ENCODE measurements at places on chromosomes 6 and 20.

GRCh38 chr20:61514018-61514365 is 261.9 kb downstream of the CDH4 start:
- DNase-seq = no peak

DNA sequence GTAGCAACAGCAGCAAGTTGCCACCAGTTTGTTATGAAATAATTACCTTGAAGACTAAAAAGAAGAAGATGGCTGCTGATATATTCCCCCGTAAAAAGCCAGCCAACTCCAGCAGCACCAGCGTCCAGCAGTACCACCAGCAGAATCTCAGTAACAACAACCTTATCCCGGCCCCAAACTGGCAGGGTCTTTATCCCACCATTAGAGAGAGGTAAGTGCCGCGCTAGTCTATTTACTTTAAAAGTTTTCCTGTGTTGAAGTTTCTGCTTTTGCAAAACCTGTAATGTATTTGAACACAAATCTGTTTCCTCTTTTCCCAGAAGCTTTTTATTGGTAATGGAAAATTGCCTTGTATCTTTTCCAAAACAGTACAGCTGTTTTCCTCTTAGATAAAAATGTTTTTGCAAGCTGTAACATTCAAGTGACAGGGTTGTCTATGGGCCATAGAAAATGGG is 725 bp downstream of the BTBD3 start:
- no peak for DNase-seq

GRCh38 chr6:121439475-121439874 is 4.0 kb downstream of the GJA1 start:
- DNase-seq = no peak

- no peak for DNase-seq
These were observed 1.3 kb upstream of the RAMACL start for GRCh38 chr6:166587631-166588413.

DNA sequence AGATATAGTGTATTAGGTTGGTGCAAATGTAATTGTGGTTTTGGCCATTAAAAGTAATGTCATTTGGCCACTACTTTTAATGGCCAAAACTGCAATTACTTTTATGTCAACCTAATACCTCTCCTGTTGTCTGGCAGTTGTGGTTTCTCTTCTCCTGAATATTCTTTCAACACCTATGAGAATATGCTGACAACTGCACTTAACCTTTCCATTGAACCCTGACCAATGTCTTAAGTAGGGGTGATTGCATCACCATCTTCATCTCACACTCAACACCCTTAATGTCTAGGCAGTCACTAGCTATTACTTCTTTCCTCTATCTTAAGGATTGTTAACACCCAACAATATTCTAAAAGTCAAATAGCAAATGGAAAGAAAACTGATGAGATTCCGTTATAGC is 200.5 kb upstream of the HSF2 start:
- DNase-seq = no peak

DNA sequence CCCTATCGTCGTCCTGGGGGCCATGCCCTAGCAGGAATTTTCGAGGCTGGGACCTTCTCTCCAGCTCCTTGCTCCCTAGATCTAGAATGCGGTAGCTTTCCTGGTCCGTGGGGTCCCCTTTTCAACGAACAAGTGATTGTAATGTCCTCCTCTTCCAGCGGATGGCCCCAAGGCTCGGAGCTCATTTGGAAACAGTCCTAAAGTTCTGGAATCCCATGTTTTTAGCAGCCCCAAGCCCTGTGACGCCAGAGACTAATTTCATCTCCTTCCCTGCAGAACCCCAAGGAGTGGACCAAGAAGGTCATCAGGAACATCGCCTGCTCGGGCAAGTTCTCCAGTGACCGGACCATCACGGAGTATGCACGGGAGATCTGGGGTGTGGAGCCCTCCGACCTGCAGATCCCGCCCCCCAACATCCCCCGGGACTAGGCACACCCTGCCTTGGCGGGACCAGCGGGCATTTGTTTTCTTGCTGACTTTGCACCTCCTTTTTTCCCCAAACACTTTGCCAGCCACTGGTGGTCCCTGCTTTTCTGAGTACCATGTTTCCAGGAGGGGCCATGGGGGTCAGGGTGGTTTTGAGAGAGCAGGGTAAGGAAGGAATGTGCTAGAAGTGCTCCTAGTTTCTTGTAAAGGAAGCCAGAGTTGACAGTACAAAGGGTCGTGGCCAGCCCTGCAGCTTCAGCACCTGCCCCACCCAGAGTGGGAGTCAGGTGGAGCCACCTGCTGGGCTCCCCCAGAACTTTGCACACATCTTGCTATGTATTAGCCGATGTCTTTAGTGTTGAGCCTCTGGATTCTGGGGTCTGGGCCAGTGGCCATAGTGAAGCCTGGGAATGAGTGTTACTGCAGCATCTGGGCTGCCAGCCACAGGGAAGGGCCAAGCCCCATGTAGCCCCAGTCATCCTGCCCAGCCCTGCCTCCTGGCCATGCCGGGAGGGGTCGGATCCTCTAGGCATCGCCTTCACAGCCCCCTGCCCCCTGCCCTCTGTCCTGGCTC is 48.5 kb downstream of the PYGB start:
- no peak for DNase-seq

GRCh38 chr20:17507531-17507930 is 23.6 kb downstream of the BFSP1 start:
- DNase-seq = no peak

DNA sequence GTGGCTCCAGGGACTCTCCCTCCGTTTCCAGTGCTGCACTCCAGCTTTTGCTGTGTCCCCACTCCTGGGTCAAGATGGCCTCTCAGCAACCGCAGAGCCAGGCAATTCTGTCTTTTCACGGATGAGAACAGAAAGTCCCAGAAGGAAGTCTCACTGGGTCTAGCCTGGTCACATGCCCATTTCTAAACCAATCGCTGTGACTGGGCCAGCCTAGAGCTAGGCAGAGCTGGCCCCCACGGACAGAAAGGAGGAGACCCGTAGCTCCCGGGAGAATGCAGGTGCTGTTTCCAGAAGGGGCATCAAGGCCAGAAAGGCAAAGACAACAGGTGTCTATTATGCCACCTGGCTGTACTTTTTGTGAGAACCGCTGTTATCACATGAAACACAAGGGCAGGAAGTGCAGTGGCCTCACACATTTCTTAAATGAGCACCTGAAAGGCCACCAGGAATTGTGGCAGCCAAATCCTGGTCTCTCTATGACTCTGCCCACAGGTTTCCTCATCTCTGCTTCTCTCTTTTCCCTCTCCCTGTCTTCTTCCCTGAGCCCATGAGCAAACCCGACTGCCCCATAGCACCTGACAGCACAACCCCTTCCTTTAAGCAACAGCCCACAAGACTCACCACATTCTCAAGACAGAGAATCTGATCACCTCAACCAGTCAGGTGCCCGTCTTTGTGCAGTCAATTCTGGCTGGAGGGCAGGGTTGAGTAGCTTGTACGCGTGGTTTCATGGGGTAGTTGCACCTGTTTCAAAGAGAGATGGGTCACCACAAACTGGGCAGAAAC is 37.1 kb upstream of the B4GALT5 start:
- no peak for DNase-seq

DNA sequence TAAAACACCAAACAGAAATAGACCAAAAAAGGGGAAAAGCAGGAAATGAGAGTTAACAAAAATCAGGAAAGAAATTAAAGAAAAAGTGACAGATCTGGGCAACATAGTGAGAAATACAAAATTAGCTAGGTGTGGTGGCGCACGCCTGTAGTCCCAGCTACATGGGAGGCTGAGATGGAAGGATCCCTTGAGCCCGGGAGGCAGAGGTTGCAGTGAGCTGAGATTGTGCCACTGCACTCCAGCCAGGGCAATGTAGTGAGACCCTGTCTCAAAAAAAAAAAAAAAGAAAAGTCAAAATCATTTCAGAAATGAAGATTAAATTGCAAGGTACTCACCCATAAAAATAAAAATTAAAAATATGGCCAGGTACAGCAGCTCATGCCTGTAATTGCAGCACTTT is 13.0 kb upstream of the GRM4 start:
- no peak for DNase-seq

DNA sequence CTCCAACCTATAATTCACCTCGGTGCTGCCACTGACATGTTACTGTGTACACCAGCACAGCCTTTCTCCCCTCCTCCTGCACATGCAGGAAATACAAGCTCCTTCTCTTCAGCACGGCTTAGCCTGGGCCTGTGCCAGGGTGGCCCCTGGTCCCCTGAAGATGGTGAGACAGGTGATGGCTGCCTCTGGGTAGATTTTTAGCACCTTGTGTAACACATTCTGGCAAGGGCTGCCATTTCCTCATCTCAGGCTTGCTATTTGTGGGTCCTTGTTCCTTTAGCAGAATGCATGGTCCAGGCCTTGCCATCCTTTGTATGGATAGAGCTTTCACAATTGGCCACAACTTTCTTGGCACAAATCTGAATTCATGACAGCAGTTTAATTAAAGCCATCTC is 151.3 kb downstream of the CDC5L start:
- DNase-seq = no peak

GRCh38 chr6:23371132-23371915 is 754.7 kb upstream of the NRSN1 start:
- DNase-seq = no peak

DNA sequence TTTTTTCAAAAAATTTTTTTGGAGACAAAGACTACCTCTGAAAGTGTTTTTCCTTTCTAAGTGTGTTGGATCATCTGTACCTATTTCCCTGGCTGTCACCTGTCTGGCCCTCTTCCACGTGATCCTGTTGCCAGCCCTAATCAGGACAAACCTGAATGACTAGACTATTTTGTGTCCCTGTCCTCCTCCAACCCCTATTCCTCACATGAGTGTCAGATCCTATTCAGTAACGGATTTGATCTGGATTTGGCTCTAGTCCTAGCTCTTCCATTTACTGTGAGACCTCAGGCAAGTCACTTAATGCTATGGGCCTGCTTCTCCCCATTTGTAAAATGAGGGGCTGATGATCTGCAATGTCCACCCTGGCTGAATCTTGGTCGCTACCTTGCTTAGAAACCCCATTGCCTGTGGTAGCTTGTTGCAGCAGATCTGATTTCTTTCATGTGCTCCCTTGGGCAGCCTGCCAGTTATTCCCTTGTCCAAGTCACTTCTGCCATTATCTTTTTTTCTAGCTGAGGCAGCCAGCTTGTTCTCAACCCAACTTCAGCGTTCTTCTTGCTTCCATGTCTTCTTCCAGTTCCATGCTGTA is 4.8 kb downstream of the PHF20 start:
- DNase-seq = no peak

GRCh38 chr6:67914419-67914818 is 720.7 kb upstream of the ADGRB3 start:
- DNase-seq = no peak

DNA sequence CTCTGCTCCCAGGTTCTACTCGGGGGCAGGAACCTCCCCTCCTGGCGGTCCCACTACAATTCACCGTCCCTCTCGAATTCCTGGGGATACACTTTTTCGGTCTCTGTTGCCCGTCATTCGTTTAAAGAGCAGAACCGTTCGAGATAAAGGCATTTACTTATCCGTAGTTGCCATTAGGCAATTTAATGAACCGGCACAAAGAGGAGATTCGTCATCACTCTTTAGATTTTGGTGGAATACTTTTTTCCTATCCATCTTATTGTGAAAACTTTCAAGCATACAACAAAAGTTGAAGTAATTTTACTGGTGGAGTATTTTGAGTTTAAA is 1.2 kb upstream of the CD24 start:
- DNase-seq = no peak

DNA sequence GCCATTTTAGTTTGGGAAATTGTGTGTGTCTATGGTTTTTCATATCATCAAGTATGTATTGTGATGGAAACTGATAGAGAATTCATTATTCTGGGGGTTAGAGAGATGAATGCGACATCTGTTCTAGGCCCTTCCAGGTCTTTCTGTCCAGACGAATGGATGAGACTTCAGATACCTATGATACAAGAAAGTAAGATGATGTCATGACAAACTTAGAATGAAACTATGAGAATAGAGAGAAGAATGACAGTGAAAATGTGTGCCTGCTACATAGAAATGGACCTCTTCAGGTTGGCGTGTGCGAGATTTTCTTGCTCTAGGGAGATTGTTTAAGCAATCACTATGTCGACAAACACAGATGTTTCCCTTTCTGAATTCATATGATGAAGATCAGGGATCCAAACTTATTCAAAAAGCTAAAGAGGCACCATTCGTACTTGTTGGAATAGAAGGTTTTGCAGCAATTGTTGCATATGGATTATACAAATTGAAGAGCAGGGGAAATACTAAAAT is 76.1 kb downstream of the SCAND1 start:
- DNase-seq = no peak

DNA sequence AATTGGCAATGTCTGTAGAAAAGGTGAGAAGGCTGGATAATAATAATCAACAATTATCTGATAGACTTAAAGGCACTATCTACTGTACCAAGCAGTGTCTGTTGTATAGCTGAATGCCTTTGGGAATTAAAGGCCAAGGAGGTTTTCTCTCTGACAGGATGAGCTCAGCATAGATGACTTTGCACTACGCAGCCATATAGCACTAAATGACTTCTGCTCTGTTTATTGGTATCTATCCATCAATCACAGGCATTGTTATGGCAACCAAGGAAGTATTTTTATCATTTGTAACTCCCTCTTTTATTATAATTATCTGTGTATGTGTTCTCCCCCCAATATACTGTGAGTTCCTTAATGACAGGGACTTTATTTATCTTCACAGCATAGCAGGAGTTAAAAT is 654.3 kb downstream of the PHF3 start:
- DNase-seq = no peak

GRCh38 chr6:134539865-134540323 is 222.0 kb upstream of the SGK1 start:
- no peak for DNase-seq

DNA sequence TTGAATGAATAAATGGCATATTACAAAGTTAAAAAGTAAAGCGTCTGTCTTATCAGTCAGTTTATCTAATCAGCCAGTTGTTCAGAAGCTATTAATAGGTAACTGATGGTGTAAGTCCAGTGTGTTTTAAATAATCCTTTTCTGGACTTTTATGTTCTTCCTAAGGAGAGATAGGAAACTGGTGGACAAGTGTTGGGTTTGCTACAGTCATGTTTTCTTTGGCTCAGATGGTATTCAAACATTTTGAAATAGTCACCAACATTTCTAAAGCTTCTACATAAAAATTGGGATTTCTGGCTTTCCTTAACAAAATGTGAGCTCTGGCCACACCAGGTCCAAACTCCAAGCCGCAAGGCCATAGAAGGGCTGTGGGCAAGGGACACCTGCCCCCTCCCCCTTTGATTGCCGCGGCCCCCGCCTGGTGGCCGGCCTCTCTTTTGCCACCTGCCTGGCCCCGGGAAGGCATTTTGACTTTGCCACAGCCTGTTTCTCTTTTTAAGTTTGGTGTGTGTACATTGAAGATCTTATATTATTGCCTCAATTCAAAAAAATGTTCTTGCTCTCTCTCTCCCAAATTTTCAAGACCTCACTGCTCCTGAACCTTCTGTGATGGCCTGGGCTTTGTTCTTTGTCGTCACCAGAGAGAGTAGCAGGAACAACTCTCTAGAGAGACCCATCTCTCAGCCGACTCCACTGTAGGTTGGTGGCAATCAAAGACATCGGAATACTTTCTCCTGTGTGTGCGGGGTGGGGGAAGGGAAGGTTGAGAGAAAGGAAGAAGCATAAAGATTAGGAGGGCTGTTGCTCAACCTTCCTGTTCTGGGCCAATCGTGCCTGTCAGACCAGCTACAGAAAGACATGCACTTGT is 84.0 kb upstream of the ZNF217 start:
- no peak for DNase-seq

All from activated CD8-positive, alpha-beta memory T cell treated with anti-CD3 and anti-CD28 coated beads for 48 hours (primary cell).